ENCODE measurements at places on chromosomes 4 and X. TPM values are rescaled to one million over a fixed set of nuclear protein-coding genes. Genes with fewer than 3 reads are reported as not detected.

The DMRTC1 gene
- not detected for total RNA-seq

The MSN gene
- total RNA-seq, result 622 TPM

The TCP11X2 gene
- not detected for total RNA-seq

The QRFPR gene
- total RNA-seq, result not detected

The PRAF2 gene
- 15.9 TPM for total RNA-seq

The PABPC1L2A gene
- total RNA-seq, result not detected

The CLDN34 gene
- total RNA-seq, result not detected

The DGKK gene
- 0.11 TPM for total RNA-seq

The PPP4R3C gene
- not detected for total RNA-seq

The HMGN5 gene
- 0.46 TPM for total RNA-seq

The COL4A6 gene
- not detected for total RNA-seq

- no peak for DNase-seq
These were observed 67.5 kb downstream of the NEUROG2 start for GRCh38 chr4:112448306-112449132.

GRCh38 chr4:110085131-110085530 lies 113.3 kb downstream of the ELOVL6 start:
- peak; percentile 5 for DNase-seq

DNA sequence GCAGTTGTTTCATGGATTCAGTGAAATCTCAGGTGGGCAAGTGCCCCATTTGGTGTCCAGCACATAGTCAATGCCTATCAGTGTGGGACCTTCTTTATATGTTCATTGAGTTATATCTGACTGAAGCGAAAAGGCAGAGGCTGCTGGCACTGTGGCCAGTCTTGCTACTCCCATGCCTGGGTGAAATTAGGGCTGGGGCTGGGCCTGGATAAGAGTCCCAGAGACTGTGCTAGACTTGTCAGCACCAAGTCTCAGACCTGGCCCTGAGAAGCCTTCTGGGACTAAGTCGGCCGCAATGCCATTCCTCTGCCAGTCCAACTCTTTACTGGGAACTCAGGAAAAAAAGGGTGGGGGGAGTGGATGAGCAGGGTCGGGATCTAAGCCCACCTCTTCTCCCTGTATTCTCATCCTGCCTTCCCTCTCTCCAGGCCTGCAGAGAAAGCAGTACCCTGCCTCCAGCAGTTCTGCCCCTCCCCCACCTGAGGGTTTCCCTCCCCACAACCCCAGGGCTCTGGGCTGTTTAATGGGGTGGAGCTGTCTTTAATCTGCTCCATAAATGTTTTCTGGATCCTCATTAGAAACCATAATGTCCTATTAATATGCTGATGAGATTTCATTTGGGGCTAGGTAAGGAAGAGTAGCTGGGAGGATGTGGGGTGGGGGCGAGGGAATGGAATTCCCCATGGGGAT lies 153.5 kb upstream of the PJA1 start:
- no peak for DNase-seq

- DNase-seq, result no peak
These were observed 5.5 kb upstream of the FIP1L1 start for GRCh38 chr4:53371843-53372521.

DNA sequence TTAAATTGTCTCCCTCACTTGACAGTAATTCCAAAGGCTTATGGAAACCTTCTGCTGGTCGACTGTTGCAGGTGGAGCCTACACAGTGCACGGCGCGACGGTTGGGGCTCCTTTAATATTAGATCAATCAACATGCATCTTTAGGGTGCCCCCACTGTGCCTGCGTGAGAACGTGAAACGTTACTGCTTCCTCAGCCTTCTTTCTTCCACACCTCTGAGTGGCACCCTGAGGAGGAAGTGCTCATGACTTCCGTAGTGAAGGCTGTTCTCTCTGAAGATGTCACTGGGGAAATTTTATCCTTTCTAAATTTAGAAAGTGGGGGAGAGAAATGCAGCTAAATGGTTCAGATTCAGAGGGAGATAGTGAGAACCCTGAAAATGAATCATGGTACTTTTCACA lies 184.0 kb upstream of the ZFP42 start:
- no peak for DNase-seq

GRCh38 chrX:149950681-149951080 lies 12.4 kb upstream of the EOLA2 start:
- peak; percentile 6 for DNase-seq

DNA sequence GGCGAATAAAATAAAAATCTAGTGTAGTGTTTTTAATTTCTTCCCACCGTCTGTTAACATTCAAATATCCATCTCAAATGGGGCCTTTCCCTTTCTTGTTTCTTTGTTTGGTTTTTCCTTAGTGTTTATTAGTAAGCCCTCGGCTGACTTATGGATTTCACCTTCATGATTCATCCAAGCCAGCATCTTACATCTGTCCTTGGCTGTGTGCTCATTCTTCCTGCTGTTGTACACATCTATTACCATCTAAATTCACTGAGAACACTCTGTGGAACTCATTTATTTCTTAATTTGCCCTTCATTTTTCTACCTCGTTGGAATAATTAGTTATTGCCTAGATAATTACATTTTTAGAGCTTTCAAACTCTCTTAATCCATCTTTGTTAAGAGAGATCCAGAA lies 84.9 kb downstream of the SPCS3 start:
- no peak for DNase-seq

GRCh38 chrX:78452356-78452755 lies 124.9 kb upstream of the CYSLTR1 start:
- no peak for DNase-seq

DNA sequence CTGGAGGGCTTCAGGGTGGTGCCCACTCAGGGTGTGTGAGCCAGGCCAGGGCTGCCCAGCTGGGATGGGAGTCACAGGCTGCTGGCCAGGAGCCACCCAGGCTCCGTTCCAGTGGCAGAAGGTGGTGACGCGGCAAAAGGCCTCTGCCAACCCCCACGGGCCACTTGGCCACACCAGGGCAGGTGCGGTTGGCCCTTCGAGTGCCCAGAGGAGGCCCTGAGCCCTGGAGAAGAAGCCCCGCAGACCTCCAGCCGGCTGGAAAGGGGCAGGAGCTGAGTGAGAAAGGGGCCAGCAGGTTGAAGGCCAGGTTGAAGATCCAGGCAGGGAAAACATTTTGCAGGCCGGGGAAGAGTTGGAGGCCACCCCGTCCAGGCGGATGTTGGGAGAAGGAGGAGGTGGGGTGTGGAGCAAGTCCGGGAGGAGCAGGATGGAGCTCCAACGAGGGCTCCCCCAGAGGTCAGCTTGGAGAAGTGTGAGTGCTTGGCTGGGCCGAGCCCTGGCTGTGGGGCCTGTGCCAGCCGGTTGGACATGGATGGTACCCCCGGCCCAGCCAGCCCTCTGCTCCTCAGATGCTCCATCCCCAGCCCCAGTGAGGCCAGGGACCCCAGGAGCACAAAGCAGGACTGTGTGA lies 2.8 kb upstream of the CPLX1 start:
- DNase-seq, result no peak

- no peak for DNase-seq
These were observed 424.3 kb downstream of the SLITRK2 start for GRCh38 chrX:146241902-146242301.

GRCh38 chr4:24646798-24647460 lies 62.6 kb upstream of the DHX15 start:
- DNase-seq, result no peak

DNA sequence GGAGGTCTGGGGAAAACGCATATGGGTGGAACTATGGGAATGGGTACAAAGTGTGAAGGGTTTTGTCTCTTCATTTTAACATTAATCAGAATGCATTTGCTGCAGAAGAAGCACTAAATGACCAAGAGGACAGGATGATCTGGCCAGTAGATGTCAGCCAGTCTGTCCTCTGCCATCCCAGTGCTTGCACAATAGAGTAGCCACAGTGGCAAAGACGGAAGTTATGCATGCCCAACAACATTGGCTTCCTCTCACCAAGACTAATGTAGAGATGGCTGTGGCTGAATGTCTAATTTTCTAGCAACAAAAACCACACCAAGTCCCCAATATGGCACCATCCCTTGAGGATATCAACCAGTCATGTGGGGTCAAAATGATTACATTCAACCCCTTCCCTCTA lies 45.0 kb upstream of the ARHGEF6 start:
- no peak for DNase-seq

DNA sequence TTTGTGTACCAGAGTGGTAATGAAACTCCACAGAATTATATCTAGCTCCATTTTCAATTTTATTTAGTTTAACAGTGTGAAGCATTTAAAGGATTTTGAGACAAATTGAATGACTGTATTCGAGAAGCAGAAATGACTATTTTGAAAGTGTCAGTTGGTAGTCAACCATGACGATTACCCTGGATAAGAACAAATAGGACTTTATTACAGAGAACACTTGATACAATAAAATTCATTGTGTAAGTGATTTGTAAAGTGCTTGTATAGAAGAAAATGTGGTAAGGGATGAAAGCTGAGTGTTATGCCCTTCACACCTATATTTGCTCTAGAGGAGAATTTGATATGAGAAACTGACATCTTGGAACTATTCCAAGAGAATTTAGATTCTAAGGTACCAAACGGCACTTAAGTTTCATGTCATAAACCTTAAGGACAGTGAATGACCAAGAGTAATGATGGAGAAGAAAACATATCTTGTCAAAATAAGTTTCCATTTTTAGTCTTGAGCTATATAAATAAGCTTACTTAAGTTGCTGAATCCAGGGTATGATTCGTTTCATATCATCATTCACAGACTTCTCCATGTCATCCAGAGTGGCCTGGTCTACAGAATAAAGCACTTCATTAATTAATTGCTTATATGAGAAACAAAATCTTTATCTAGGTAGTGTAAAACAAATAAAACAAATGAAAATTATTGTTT lies 34.6 kb downstream of the MED14 start:
- DNase-seq, result no peak

DNA sequence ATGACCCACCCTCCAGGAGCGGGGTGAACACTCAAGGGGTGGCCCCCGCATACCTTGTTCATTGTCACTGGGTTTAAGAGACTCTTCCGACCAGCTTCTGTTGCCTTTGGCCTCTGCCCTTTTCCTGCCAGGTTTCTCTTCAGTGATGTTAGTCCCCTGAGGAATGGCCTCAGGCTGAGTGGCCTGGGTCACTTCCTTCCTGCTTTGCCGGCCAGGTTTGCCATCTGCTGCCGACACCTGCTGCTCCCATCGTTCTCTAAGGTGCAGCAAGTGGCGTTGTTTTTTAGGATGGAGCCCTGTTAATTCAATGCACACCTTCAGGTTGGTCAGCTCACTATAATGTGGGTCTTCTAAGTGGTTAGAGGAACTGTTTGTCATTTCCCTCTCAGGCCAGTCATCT lies 34.2 kb downstream of the BCOR start:
- DNase-seq, result no peak

DNA sequence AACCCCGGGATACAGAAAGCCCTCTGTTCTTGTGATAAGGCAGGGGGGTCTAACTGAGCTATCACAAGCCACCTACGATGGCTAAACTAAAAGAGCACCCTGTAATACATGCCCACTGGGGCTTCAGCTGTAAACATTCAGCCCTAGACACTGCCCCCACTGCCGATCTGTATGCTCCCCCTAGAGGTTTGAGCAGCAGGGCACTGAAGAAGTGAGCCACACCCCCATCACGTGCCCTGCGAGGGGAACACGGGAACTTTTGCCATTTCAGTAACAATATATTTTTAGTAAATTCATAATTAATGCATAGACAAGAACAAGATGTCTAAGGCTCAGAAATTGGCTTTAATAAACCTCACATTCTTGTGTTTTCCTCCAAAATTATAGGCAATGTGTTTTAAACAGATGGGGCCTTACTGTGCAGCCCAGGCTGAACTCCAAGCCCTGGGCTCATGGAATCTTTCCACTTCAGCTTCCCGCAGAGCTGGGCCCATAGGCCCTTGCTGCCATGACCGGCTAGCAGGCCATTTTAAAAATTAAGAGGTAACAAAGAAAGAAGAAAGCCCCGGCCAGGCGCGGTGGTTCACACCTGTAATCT lies 235.3 kb upstream of the SFRP2 start:
- DNase-seq, result peak; percentile 1

DNA sequence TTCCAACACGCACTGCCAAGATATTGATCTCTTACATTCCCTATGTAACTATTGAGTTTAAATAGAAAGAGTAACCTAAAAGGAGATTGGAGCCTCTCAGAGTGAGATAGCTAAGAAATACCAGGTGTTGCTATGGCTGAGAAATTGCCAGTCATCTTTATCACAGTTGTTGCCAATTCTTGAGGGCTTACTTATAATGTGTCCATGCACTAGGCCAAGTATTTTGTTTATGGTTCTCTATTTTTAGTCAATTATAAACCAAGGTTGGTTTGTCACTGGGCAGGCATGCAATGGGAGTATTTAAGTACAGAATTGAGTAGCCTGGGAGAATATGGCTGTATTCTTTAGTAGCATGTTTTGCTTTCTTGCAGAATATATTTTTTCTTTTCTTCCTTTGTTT lies 201.6 kb downstream of the TEX13A start:
- no peak for DNase-seq

DNA sequence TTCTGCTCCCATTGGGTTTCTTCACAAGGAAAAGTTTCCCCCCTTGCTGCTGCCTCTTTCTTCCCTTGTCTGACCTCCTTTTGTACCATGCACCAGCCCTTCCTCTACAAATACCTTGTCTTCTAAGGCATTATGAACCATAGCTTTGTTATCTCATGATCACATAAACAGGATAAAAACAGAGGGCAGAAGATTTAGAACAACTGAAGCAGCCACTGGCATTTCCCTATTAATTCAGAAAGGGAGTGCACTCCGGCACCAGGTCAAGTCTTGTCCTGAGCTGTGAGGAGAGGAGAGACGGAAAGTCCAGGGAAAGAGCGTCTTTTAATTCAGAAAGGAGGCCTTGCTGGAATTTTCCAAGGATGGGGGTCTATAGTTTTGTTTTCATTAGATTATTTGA lies 281.7 kb downstream of the RCHY1 start:
- DNase-seq, result no peak

DNA sequence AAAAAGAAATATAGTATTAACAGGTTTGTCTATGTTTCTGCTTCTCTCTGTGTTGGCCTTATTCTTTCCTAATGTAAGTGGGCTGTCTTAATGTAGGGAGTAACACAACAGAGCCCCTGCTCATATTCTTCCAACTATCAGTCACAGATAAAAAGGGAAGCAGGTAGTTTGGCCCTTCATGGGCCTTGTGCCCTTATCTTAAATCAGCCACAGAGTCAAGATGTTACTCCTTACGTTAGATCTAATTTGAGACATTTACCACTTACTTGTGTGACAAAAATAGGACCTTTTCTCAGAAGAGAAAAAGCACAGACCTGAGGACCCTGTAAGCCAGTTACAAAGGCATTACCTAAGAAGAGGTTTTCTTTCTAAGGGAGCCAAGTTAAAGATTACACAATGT lies 589.0 kb downstream of the GRXCR1 start:
- DNase-seq, result no peak

DNA sequence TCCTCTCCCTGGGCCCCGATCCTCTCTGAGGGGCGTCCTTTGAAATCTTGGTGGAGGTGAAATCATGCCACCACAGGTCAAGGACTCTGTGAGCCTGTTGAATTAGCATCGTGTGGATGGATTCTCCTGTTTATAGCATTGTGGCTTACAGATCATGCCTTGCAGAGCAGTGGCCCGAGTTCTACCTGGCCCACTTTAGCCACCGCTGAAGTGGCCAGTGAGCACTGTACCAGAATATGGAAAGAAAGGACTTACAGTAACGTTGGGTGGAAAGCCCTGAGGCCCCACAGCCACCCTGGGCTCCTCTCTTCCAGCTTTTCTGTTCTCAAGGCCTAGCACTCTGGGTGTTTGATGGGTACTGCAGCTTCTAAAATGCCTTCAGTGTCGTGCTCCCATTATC lies 35.3 kb downstream of the NPFFR2 start:
- DNase-seq, result no peak

Measured in naive thymus-derived CD4-positive, alpha-beta T cell (primary cell).